ENCODE measurements at places on chromosomes 6 and 20. TPM values are rescaled to one million over a fixed set of nuclear protein-coding genes. Genes with fewer than 3 reads are reported as not detected.

- DNase-seq = peak; percentile 72
These were observed 7.5 kb downstream of the SRXN1 start for GRCh38 chr20:645318-646106.

DNA sequence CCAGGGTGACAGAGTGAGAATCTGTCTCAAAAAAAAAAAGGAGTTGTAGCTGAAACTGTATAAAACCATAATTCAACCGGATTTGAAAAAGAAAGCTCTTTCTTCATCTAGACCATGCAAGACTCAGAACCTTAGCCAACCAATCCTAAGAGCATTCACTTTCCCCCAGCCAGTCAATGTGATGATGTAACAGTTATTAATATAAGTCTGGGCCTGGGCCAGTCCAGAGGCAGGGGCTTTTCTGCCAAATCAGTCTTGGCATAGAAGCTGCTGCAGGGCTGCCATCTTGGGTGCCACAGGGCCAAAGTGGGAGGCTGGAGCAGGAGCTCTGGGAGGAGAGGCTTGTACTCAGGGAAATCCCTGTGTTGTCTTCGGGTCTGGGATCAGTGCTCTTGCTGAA lies 288.4 kb downstream of the CLIC5 start:
- no peak for DNase-seq

GRCh38 chr20:24768713-24769601 lies 180.1 kb upstream of the CST7 start:
- no peak for DNase-seq

- DNase-seq = no peak
These were observed 45.5 kb downstream of the MRPL14 start for GRCh38 chr6:44081753-44082152.

Gene NKAIN2
- 20.6 TPM for polyA plus RNA-seq
